ENCODE measurements at places on chromosomes 2 and 18. TPM values are rescaled to one million over a fixed set of nuclear protein-coding genes. Genes with fewer than 3 reads are reported as not detected.

DNA sequence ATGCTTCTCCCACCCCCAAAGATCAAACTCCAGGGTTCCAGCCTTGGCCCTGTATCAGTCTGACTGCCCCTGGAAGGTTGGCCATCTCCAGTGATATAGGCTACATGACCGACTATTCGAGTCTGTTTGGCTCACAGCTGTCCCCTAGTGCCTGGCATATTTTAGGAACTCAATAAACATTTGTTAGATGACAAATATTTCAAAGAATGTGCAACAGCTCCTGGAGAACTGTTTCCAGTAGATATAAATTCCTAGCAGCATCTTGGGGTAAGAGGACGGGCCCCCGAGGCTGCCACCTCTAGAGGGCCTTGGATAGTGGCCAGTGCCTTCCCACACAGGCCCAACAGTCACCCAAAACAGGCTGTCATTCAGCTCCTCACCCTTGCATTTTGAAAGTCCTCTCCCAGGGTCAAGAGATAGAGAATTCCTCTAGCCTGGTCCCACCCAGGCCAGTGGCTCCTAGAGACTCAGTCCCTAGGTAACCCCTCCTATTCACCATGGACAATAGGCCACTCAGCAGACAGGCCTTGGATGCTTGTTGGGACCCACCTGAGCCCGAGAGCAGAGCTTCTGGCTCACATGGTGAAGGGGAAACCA, 45.1 kb upstream of the ATP6V1B1 start:
- peaks cover 37% of the 10 kb centered on the region for H3K27me3 ChIP-seq
- H3K36me3 ChIP-seq, result no peaks in the 10 kb centered on the region
- H3K4me3 ChIP-seq, result no peak overlapping the region

DNA sequence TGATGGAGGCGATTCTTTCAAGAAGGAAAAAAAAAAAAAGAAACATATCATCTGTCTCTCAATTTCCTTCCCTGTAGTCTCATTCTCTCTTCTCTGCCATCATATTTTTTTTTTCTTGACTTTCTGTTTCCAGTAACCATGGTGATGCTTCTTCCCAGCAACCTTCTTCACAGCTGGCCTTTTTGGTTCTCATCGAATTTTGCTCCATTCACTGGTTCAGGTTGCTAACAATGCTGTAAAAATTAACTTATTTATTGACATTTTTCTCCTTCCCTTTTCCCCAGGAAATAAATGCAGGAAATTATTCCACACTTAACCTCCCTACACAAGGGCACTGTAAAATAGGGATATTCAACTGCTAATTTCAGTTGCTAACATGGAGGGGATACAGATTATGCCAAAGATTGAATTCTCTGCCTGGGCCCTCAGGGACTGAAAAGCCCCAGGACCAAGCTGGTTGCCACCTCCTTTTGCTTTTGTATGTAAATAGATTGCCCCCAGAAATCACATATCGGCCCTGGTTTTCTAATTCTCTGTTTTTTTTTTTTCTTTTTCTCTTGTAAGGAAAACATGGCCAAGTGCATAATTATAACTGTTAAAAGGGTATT, 154.7 kb downstream of the MAP2 start:
- no peaks in the 10 kb centered on the region for H3K4me1 ChIP-seq
- H3K27me3 ChIP-seq, result no peaks in the 10 kb centered on the region
- no peak overlapping the region for H3K4me3 ChIP-seq
- no peak overlapping the region for H3K27ac ChIP-seq
- H3K36me3 ChIP-seq, result no peaks in the 10 kb centered on the region
- no peak for DNase-seq

DNA sequence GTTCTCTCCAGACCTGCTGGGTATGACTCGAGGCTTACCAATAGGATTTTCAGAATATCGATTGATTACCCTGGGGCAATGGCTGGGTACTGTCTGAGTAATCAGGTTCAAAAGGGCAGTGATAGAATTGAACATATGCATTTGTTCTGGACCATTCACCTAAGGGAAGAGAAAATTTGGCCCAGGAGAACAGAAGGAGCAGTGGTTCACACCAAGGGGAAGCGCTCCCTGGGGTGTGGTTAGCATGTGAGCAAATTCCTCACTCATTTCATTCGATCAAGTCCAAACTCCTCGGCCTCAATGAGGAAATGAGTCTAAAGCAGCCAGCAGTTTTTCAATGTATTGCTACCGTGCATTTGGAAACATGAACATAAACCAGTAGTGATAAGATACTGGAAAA, 55.6 kb downstream of the CYP26B1 start:
- H3K36me3 ChIP-seq, result no peaks in the 10 kb centered on the region
- H3K4me3 ChIP-seq, result no peak overlapping the region
- H3K27me3 ChIP-seq, result no peaks in the 10 kb centered on the region
- H3K27ac ChIP-seq, result no peak overlapping the region

NEU2 gene
- not detected for total RNA-seq

- no peak for DNase-seq
- no peak overlapping the region for H3K4me3 ChIP-seq
- H3K4me1 ChIP-seq, result no peaks in the 10 kb centered on the region
- no peaks in the 10 kb centered on the region for H3K27me3 ChIP-seq
- no peak overlapping the region for H3K27ac ChIP-seq
Measured at GRCh38 chr18:56715121-56715520, 64.0 kb downstream of the WDR7 start.

All from upper lobe of left lung (tissue), 6 donors.